Naive thymus-derived CD8-positive, alpha-beta T cell (primary cell): ENCODE measurements at places on chromosomes 16 and 17. TPM values are rescaled to one million over a fixed set of nuclear protein-coding genes. Genes with fewer than 3 reads are reported as not detected.

C16orf46 gene
- not detected for total RNA-seq

GRCh38 chr16:77995843-77996455 lies 26.4 kb upstream of the CLEC3A start:
- no peak overlapping the region for H3K4me3 ChIP-seq
- no peak overlapping the region for H3K27ac ChIP-seq
- DNase-seq: no peak
- no peaks in the 10 kb centered on the region for H3K4me1 ChIP-seq
- peaks cover 38% of the 10 kb centered on the region for H3K27me3 ChIP-seq
- H3K36me3 ChIP-seq: peaks cover 6% of the 10 kb centered on the region

DNA sequence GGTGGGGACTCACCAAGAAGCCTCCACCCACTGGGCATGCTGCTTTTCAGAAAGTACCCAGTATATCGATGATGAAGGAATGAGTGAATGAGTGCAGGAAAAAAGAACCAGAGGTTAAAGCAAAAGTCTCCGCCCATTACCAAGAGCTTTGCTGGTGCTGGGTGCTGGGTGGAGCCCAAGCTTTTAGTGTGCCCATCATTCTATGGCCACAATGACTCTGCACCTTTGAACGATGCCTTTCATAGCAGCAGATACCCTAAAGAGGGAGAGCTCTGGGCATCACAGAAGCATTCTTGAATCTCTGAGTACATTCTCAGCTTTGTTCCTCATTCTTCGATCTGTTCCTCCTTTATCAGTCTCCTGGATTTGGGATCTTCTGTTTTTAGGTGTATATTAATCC lies 450.7 kb upstream of the CCL2 start:
- H3K36me3 ChIP-seq: no peaks in the 10 kb centered on the region
- H3K4me3 ChIP-seq: no peak overlapping the region
- H3K27me3 ChIP-seq: peaks cover 23% of the 10 kb centered on the region
- H3K27ac ChIP-seq: no peak overlapping the region
- H3K4me1 ChIP-seq: no peaks in the 10 kb centered on the region

CCL14 gene
- not detected for total RNA-seq

ODAD4 gene
- not detected for total RNA-seq

CCL5 gene
- 87.4 TPM for total RNA-seq

TUBB3 gene
- 0.31 TPM for total RNA-seq

CBX2 gene
- 1.6 TPM for total RNA-seq

CMTM2 gene
- total RNA-seq: 0.58 TPM

CCL16 gene
- not detected for total RNA-seq

GRCh38 chr17:37673386-37673785 lies 30.1 kb upstream of the DDX52 start:
- H3K4me3 ChIP-seq: no peak overlapping the region
- DNase-seq: no peak
- no peak overlapping the region for H3K27ac ChIP-seq

PARN gene
- total RNA-seq: 47.9 TPM
